MV-4-11 (cell line): ENCODE measurements at places on chromosomes 7 and 10.

DNA sequence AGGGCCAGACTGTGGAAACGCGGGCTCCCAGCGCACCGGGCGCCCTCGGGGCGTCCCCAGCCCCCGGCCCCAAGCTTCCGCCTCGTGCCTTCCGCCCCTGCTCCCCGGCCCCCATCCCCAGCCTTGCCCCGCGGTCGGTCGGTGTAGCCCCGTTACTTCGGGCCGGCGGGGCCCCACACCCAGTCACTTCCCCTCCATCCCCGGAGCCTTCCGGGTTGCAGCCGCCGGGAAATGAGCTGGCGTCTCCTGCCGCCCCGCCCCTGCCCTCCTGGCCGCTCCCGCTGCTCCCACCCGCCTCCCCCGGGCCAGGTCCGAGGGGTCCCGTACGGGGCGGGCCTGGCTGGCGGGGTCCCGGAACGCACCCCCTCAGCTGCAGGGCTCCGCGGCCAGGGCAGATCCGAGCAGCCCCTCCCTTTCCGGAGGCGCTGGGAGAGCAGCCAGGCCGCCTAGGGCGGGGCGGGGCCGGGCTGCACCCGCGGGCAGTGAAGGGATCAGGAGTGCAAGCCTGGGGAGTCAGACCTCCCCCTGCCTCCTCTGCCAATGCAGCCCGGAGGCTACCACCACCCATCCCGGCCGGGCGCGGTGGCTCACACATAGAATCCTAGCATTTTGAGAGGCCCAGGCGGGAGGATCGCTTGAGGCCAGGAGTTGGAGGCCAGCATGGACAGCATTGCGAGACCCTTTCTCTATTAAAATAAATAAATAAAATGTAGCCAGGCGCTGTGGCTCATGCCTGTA, 709 bp downstream of the ARPC1B start:
- peak; percentile 51 for DNase-seq

- DNase-seq: peak; percentile 28
Measured at GRCh38 chr7:36894190-36894589, 169.9 kb upstream of the AOAH start.

DNA sequence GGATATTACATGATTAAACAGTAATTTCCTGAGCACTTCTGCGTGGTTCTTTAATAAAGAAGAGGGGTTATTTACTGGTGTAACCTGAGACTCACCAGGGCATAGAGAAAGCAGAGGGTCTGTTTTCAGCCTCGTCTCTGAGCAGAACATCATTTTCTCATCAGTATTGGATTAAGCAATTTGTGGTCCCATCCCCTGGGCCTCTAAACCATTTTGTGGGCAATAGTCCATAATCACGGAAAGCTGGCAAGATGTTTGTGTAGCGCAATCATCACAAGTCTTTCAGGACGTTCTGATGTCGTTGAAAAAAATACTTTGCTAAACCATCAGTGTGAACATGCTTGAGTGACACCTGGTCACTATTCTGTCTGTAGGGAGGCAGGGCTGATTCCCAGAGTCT, 37.1 kb upstream of the SEC61G start:
- no peak for DNase-seq

- DNase-seq: peak; percentile 99
Measured at GRCh38 chr10:110076559-110077318, 69.0 kb downstream of the ADD3 start.

- DNase-seq: peak; percentile 24
Measured at GRCh38 chr10:48289501-48290238, 15.2 kb upstream of the FRMPD2 start.

- no peak for DNase-seq
Measured at GRCh38 chr7:131057794-131058070, 269.9 kb upstream of the MKLN1 start.

DNA sequence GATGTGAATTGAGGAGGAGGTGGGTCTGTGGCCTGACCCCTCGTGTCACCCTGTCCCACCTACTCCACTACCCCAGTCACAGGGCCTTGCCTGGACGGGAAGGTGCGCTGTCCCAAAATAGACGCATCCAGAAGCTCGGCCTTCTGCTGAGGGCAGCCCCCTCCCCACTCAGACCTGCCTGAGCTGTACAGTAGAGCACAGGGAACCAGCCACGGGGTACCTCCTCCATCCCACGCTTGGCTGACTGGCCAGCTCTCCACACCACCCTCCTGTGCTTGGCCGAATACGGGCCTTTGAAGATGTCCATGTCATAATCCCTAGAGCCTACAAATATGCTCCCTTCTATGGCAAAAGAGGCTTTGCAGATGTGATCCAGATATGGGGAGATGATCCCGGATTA, 88.3 kb downstream of the CHST15 start:
- DNase-seq: no peak

DNA sequence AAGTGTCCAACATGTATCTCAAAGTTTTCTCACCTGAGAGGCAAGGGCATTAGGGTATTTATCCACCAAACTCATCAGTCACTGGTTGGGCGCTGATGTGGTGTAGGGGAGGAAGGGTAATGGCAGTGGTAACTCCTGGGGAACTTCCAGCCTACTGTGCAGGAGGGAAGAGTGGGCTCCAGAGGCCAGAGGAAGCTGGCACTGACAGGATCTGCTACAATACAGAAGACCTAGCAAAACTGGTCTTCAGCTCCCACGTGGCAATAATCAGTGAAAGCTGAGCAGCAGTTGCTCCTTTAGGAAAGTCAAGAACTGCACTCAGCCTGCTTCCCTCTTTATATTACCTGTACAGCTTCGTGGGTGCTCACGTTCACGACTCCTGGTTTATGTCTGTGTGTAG, 17.2 kb upstream of the CAMK2G start:
- DNase-seq: no peak

DNA sequence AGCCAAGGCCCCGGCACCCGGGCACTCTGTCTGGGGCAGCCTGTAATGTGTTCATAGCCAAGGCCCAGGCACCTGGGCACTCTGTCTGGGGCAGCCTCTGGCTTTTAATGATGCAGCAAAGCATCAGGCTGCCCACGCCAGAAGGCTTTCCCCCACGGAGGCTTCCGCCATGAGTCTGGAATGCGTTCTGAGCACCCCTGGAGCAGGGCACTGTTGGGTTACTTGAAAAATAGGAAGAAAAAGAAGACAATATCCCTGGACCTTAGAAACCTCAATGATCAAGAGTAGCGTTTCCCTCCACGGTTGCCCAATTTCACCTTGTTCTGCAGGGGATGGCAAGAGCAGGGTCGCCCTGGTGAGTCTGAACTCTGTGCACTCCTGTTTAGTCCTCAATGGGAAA, 565.0 kb downstream of the PTPRN2 start:
- no peak for DNase-seq
